ENCODE measurements at places on chromosomes 6 and 20. TPM values are rescaled to one million over a fixed set of nuclear protein-coding genes. Genes with fewer than 3 reads are reported as not detected.

WFDC5 gene
- total RNA-seq = not detected

TMEM170B gene
- total RNA-seq = 6.0 TPM

RFX6 gene
- total RNA-seq = not detected

CST8 gene
- total RNA-seq = not detected

C6orf141 gene
- total RNA-seq = 0.99 TPM

LGSN gene
- 0.41 TPM for total RNA-seq

F13A1 gene
- 58.4 TPM for total RNA-seq

SCRT2 gene
- not detected for total RNA-seq

EIF2S2 gene
- 28.8 TPM for total RNA-seq

RUNX2 gene
- 3.3 TPM for total RNA-seq

C2 gene
- total RNA-seq = 7.1 TPM

ARHGAP40 gene
- 0.53 TPM for total RNA-seq

LAMA5 gene
- total RNA-seq = 191 TPM

OPN5 gene
- total RNA-seq = 0.64 TPM

Data from metanephros (tissue), 2 donors.